CD4-positive, alpha-beta T cell (primary cell): ENCODE measurements at places on chromosomes 4 and X. TPM values are rescaled to one million over a fixed set of nuclear protein-coding genes. Genes with fewer than 3 reads are reported as not detected.

Gene ASMT
- total RNA-seq: 0.36 TPM

GRCh38 chrX:17183566-17183965 lies 191.4 kb upstream of the NHS start:
- H3K4me1 ChIP-seq: no peaks in the 10 kb centered on the region
- H3K36me3 ChIP-seq: no peaks in the 10 kb centered on the region
- no peak overlapping the region for H3K27ac ChIP-seq

GRCh38 chr4:2320746-2321145 lies 58.8 kb upstream of the MXD4 start:
- no peak for DNase-seq
- no peak overlapping the region for H3K27ac ChIP-seq
- H3K27me3 ChIP-seq: no peaks in the 10 kb centered on the region
- H3K4me1 ChIP-seq: no peaks in the 10 kb centered on the region

GRCh38 chr4:26912069-26912468 lies 51.4 kb downstream of the STIM2 start:
- no peak for DNase-seq
- H3K4me3 ChIP-seq: no peak overlapping the region
- H3K36me3 ChIP-seq: no peaks in the 10 kb centered on the region
- no peaks in the 10 kb centered on the region for H3K27me3 ChIP-seq

Gene TRPC5OS
- total RNA-seq: not detected

Gene RAB39B
- 5.6 TPM for total RNA-seq

Gene POU3F4
- not detected for total RNA-seq

GRCh38 chr4:47002580-47002979 lies 9.2 kb upstream of the GABRA4 start:
- no peak overlapping the region for H3K27ac ChIP-seq
- H3K4me3 ChIP-seq: no peak overlapping the region
- no peaks in the 10 kb centered on the region for H3K4me1 ChIP-seq
- no peaks in the 10 kb centered on the region for H3K27me3 ChIP-seq

Gene LUZP4
- total RNA-seq: not detected

Gene CCNG2
- total RNA-seq: 21.3 TPM
